ENCODE measurements at places on chromosomes 7 and 10. TPM values are rescaled to one million over a fixed set of nuclear protein-coding genes. Genes with fewer than 3 reads are reported as not detected.

The PAPOLB gene
- total RNA-seq = 0.14 TPM

The MMP21 gene
- 0.17 TPM for total RNA-seq

The MAP3K8 gene
- 17.5 TPM for total RNA-seq

The ADCYAP1R1 gene
- total RNA-seq = 7.2 TPM

The CCL24 gene
- 0.92 TPM for total RNA-seq

The PDK4 gene
- total RNA-seq = 64.2 TPM

The MRLN gene
- total RNA-seq = not detected

The TMEM236 gene
- total RNA-seq = 0.46 TPM

The LIPF gene
- total RNA-seq = not detected

The LEP gene
- total RNA-seq = not detected

The TLX1 gene
- not detected for total RNA-seq
